CD4-positive, alpha-beta memory T cell (primary cell): ENCODE measurements at places on chromosomes 2 and 18. TPM values are rescaled to one million over a fixed set of nuclear protein-coding genes. Genes with fewer than 3 reads are reported as not detected.

GRCh38 chr2:162041485-162041884 is 32.5 kb downstream of the DPP4 start:
- no peaks in the 10 kb centered on the region for H3K27me3 ChIP-seq
- H3K36me3 ChIP-seq = peaks cover 31% of the 10 kb centered on the region
- no peak for DNase-seq
- H3K4me1 ChIP-seq = peaks cover 3% of the 10 kb centered on the region
- no peak overlapping the region for H3K4me3 ChIP-seq

BZW1 gene
- 133 TPM for total RNA-seq

CRYBA2 gene
- not detected for total RNA-seq

VAMP5 gene
- 25.6 TPM for total RNA-seq

SLC4A5 gene
- total RNA-seq = 10.9 TPM

GMPPA gene
- 45.2 TPM for total RNA-seq
